ENCODE measurements at places on chromosomes 7 and 10. TPM values are rescaled to one million over a fixed set of nuclear protein-coding genes. Genes with fewer than 3 reads are reported as not detected.

KCNH2 gene
- 24.5 TPM for polyA plus RNA-seq

MINDY4 gene
- polyA plus RNA-seq = 5.2 TPM

DNA sequence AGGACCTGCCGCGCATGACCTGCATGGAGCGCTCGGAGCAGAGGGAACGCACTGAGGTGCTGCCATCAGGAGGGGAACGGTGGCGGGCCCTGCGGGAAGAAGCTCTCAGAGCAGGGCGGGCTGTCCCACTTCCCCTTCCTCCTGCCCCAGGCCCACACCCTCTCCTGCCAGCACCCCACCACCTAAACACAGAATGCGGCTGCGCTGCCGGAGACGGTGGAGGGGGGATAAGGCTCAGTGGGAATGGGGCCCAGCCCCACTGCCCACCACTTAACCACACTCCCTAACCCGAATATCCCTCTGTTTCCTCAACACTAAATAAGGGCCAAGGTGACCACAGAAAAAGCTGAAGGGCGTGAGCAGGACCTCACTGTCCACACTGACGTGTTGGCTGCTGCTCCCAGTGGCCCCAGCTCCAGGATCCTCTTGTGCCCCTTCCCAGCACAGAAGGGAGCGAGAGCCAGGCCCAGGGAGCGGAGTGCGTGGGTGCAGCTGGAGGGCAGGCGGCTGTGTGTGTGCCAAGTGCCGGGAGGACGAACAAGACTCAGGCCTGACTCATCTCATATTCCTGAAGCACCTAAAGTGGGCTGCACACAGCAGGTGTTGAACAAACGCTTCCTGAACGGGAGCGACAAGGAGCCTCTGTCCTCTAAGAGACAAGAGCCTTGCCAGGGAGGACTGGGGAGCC, 116.8 kb downstream of the MAD1L1 start:
- DNase-seq = no peak

DNA sequence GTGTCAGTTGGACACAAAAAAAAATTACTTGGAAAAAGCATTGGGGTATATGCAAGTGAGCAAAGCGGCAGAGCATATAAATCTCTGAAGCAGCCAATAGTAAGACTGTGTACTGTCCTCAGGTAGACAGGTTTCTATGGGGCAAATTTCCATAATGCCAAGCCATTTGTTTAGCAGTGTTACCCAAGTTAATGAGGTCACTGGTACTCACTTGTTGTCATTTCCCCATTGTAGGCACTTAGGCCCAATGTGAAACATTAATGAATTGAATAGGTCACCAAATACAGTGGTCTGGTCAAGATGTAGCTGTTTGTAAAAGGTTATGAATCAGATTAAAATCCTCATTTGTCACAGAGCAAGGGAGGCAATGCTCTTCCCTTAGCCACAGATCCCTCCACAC, 27.5 kb downstream of the HOXA1 start:
- DNase-seq = no peak

DNA sequence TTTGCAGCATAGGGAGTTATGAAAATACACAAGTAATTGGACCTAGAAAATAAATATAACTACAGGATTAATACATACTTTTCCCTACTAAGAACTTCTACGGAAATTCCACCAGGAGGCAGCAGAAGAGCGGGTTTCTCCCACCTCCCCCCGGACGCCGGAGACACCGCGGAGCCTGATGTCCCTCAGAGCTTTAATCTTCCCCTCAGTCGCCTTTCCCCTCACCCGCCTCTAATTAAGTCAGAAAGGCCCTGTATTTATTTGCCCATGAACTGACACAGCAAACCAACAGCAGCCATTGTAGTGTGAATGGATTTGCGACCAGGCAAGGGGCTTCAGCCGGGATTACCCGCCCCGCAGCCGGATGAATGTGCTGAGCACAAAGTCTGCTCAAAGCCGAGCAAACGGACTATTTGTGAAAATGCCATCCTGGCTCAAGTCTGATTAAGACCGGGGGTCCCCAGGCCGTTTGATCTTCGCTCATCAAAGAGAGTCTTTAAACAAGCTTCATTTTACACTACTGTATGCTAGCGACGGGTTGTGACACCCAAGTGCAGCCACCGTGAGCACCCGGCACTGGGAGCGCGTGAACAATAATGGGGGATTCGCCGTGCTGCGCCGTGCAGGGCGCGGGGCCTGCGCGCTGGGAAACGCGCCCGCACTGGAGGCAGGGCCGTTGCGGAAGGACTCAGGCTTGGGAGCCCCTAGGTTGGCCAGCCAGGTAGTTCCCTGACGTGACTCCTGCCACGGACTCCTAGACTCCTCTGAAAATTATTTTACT, 5.6 kb upstream of the DKK1 start:
- DNase-seq = peak; percentile 35

GRCh38 chr10:11318826-11319598, 292.4 kb downstream of the USP6NL start:
- DNase-seq = no peak

Measured in forelimb muscle (tissue), 1 donor.